ENCODE measurements at places on chromosomes 5 and 9.

DNA sequence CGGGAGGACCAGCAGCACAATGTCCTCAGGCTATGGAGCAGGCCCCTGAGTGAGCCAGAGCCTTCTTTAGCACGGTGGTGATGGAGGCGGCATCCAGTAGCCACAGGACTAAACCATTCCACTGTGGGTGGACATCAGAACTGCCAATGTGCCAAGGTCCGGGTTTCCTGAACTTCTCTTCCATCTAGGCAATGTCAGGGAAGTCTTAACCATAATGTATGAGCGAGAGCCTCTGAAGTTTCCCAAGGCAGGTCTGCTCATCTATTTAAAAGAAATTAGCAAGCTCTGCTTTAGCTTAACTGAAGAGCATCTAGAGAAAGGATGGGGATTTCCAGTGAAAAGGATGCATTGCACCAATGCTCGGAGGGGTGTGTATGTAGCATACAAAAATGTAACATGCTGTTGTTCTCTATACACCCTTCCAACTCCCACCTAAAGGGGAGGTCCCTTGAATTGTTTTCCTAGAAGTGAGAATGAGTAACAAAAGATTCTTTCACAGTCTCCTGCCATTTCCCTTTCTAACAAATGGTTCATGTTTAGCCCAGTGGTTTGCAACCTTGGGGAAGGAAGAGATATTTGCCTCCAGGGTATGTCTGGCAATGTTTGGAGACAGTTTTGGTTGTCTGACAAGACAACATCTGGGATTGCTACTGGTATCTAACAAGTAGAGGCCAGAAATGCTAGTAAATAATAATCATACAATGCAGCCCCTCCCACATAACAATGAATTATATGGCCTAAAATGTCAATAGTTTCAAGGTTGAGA is 6.1 kb upstream of the RXFP3 start:
- H3K4me3 ChIP-seq: no peak overlapping the region
- H3K27ac ChIP-seq: no peak overlapping the region
- peaks cover 32% of the 10 kb centered on the region for H3K27me3 ChIP-seq
- no peak for ATAC-seq

DNA sequence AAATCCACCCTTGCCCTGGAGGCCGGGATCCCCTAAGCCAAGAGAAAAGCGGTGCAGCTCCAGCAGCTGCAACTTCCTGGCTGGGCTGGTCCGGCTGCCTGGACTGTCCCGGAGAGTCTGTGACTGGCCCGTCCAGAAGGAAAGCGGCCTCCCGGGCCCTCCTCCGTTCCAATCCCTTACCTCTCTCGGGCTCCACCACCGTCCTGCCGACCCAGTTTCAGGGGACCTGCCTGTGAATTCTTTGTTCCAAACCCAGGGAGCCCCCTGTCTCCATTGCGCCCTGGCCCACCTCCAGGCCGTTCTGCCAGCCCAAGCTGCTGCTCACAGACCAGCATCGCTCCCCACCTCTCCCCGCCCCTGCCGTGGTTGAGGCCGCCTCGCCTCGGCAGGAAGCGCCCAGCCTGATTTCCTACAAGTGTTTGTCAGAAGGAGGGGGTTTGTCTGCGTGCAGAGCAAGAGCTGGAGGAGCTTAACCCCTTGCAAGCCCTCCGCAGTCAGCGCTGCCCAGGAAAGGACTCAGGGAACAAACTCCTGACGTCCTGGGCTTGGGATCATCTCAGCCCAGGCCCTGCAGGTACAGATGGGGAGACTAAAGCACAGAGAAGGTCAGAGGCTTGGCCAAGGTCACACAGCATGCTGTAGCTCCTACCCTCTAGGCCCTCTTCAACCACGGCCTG is at the start of gene AKNA:
TSS of gene AKNA (minus strand) at position 303 of the 677 bp plus-strand sequence. CDS start 6,649 bp downstream, outside the sequence.
- peak within 1 kb of the TSS; percentile 92 for H3K27ac ChIP-seq
- ATAC-seq: peak; percentile 59
- H3K27me3 ChIP-seq: no peaks in the 10 kb centered on the region
- peak within 1 kb of the TSS; percentile 99 for H3K4me3 ChIP-seq
- peaks cover 80% of the 10 kb centered on the region for H3K4me1 ChIP-seq

DNA sequence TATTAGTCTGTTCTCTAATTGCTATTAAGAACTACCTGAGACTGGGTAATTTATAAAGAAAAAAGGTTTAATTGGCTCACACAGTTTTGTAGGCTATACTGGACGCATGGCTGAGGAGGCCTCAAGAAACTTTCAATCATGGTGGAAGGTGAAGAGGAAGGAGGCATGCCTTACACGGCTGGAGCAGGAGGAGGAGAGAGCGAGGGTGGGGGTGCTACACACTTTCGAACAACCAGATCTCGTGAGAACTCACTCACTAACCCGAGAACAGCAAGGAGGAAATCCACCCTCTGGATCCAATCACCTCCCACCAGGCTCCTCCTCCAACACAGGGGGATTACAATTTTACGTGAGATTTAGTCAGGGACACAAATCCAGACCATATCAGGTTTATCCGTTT is 90.0 kb downstream of the RMI1 start:
- no peak overlapping the region for H3K4me3 ChIP-seq
- peaks cover 6% of the 10 kb centered on the region for H3K4me1 ChIP-seq
- peaks cover 8% of the 10 kb centered on the region for H3K27me3 ChIP-seq
- ATAC-seq: no peak

DNA sequence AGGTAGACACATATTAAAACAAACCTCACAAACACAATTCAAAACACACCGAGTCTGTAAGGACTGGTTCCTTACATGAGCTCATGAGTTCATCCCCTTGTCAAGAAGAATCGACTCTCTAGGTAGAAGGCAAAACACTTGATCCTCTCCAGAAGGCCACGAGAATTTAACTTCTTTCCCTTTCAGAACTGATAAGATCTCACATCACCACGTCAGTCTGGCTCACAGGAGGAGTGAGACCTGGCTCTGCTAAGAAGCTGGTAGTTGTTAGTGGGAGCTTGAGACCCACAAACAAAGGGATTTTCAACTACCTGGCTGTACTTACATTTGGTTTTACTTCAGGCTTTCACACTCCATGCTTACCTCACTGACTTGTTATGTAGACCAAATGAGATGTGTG is 459.2 kb downstream of the ARHGEF28 start:
- no peaks in the 10 kb centered on the region for H3K36me3 ChIP-seq
- H3K4me3 ChIP-seq: no peak overlapping the region
- no peak overlapping the region for H3K27ac ChIP-seq
- no peaks in the 10 kb centered on the region for H3K4me1 ChIP-seq

- H3K36me3 ChIP-seq: no peaks in the 10 kb centered on the region
- no peaks in the 10 kb centered on the region for H3K4me1 ChIP-seq
- no peak overlapping the region for H3K4me3 ChIP-seq
- peaks cover 9% of the 10 kb centered on the region for H3K27me3 ChIP-seq
- ATAC-seq: no peak
- no peak overlapping the region for H3K27ac ChIP-seq
Measured at GRCh38 chr9:88143179-88143578, 4.9 kb upstream of the SPATA31C2 start.

DNA sequence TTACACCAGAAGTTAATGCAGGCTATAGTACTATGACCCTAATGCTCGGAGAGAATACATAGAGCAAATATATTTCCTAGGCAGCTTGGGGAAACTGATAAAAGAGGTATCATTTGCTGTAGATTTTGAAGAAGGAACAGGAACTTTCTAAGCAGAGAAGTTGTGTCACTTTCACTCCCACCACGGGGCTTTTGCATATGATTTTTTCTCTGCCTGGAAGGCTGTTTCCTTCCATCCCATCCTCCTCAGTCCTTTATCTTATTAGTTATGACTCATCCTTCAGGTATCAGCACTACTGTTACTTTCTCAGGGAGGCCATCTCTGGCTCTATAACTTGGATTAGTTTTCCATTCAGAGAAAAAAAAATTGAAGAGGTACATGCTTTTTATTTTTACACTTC is 2006.1 kb upstream of the WWC1 start:
- no peaks in the 10 kb centered on the region for H3K4me1 ChIP-seq
- no peaks in the 10 kb centered on the region for H3K36me3 ChIP-seq
- ATAC-seq: no peak
- H3K4me3 ChIP-seq: no peak overlapping the region
